ENCODE measurements at places on chromosomes 2 and 18.

- no peak for DNase-seq
These were observed 3.9 kb upstream of the CCDC102B start for GRCh38 chr18:68793951-68794350.

- no peak for DNase-seq
These were observed 408.3 kb downstream of the NUP35 start for GRCh38 chr2:183532514-183532913.

DNA sequence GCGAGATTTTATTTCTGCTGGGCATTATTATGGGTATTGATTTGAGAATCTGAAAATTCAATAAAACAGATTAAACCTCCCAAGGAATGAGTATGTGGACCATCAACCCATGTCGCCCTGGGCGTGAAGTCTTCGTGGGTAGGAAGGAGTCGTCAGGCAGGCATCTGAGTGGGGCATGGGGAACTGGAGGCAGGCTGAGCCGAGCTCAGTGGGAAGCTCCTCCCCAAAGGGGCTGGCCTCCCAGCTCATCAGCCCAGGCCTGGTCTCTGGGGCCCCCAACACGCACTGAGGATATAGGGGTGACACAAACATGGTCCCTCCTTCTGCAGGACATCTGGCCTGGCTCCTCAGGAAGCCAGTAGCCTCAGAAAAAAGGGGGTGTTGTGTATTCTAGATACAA, 265.2 kb downstream of the TFCP2L1 start:
- no peak for DNase-seq

GRCh38 chr18:3452750-3453539, 3.0 kb downstream of the TGIF1 start:
- peak; percentile 58 for DNase-seq

DNA sequence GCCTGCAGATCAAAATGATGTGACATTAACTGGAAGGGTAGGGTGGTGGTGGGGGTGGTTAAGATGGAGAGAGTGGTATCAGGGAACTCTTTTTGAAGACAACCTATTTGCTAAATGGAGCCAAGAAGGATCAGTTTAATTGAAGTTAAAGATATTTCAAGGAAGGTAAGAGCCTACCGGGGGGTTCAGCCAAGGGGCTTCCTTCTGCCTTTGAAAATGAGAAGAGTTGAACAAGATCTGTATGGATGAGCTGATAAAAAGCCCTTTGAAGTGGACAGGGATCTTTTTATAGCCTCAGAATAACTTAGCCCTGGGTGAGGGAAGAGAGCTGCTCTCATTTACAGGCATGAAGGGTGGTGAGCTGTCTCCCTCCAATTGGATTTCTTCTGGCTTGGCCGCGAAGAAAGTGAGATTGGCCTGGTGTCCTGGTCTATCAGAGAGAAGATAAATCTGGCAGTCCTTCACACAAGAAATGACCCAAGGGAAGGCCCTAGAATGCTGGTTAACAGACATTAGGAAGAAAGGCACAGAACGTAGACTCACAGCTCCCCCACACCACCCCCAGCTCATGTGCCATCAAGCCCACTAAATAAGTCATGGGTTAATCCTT, 439.8 kb downstream of the TNS1 start:
- no peak for DNase-seq

DNA sequence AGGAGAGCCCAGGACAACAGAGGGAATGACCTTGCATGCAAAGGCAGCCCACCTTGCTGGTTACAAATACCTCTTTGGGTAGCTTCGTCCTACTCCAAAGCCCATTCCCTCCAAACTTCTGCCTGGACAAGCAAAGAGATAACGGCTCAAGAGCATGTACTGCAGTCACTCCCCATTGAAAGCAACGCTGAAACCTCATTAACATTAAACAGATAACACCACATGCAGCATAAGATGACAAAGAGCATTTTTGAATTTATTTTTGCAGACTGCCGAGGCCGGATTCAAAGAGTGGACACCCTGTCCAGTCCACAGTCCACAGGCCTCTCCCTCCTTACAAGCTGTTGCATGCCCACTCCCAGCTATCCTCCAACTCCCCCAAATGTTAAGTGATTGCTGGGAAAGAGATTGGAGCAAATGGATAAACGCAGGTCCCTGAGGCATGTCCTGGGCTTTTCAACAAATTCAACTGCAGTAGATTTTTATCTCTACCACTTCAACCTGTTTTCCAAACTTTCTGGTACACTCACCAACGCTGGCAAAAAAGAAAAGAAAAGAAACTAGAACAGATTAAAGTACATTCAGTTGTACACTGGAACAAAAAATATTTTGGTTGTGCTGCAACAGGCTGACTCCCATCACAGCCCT, 40.1 kb downstream of the MREG start:
- DNase-seq = no peak

GRCh38 chr2:109537565-109538222, 76.1 kb downstream of the SEPTIN10 start:
- DNase-seq = peak; percentile 37

DNA sequence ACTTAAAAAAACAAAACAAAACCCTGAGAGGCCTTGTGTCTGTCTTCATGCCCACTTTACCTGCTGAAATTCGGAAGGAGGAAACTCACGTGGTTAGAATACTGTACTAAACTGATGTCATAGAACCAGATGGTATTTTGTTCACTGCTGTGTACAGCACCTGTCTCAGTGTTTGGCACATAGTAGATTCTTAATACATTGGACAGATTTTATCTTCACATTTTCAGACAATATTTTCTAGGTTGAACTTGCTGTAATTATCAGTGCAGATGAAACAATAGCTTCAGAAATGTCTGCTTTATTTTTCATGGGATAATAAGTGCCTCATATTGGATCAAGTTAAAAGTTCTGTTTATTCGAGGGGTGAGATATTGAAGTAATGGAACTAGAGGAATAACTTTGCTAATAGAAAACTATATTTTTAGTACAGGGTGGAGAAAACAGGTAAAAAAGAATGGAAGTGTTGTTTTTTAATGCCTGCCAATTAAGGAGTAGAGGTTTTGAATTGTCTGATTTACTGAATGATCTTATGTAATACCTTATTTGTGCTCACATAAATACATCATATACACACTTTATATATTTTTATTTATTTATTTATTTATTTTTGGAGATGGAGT, 23.7 kb downstream of the DDX1 start:
- no peak for DNase-seq

GRCh38 chr2:156322051-156322685, 10.4 kb downstream of the NR4A2 start:
- no peak for DNase-seq

GRCh38 chr2:34123996-34124785, 525.1 kb upstream of the FAM98A start:
- DNase-seq = no peak

DNA sequence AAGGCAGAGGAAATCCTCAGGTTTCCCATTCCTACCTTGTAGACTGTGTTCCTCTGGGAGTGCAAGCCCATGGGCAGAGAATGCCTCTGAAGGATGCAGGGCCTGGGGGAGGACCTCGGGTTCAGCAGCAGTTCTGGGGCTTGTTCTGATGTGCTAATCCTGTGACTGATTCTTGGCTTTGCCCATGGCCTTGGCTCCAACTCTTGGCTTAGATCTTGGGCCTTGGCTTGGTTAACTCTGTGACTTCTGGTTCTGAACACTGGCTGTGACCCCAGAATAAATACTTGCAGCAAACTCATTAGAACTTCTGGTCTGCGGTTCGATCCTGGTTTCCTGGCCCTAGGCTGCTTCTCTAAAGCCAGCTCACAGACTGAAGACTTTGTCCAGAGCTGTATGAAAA, 366.9 kb upstream of the ZEB2 start:
- no peak for DNase-seq

DNA sequence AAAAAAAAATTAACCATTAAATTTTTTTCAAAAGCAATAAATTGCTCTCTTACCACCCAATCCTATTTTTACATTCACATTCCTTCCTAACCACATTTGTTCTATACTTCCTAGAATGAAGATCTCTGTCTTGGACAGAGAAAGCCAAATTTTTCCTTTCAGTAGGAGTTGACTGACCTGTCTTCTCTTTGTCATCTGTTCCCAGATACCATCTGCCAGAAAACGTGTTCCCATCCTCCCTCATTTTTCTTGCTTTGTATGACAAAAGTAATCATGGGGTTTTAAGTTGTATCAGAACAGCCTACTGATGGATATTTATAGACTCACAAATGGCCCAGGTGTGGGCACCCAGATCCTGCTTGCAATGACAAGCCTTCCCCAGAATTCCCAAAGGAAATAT, 182.1 kb downstream of the CYP26B1 start:
- DNase-seq = no peak

DNA sequence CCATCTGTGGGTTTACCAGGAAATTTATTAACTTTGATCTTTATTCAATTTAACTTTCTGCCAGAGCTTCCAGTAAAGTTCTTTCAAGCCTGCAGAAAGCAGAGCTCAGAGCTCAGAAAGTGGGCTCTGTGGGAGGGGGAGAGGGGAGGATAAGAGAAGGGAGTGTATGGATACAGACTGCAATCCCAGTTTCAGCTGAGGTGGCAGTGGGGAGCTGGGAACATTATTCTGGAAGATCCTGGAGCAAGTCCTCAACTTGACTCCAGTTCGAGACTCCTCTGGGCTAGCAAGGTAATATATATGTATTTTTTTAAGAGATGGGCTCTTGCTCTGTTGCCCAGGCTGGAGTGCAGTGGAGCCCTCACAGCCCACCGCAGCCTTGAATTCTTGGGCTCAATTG, 108.9 kb upstream of the NABP1 start:
- no peak for DNase-seq

DNA sequence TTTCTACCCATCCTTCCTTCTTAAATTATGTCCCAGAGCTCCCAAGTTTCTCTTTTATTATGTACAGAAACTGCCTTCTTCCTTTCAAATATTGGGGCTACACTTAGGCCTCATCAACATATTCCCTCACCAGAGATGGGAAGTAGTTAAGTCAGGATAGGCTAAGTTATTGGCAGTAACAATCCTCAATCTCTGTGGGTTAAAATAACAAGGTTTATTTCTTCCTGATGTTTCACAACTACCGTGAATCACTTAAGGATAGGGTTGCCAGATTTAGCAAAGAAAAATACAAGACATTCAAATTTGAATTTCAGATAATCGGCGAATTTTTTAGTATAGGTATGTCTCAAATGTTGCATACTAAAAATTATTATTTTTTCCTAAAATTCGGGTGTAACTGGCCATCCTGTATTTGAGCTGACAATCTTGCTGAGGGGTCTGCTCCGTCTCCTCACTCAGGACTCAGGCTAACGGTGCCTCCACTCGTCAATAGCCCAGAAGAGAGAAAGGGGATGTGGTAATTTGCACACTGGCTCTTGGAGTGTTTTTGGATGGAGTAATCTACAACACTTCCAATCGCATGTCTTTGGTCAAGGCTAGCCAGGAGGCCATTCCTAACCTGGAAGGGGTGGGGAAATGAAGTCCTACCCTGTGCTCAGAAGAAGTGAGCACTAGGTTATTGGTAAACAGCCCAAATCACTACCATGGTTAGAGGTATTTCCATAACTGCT, 91.7 kb downstream of the ACTR3 start:
- no peak for DNase-seq

- no peak for DNase-seq
These were observed 219.8 kb downstream of the SH3BP4 start for GRCh38 chr2:235171550-235172031.

DNA sequence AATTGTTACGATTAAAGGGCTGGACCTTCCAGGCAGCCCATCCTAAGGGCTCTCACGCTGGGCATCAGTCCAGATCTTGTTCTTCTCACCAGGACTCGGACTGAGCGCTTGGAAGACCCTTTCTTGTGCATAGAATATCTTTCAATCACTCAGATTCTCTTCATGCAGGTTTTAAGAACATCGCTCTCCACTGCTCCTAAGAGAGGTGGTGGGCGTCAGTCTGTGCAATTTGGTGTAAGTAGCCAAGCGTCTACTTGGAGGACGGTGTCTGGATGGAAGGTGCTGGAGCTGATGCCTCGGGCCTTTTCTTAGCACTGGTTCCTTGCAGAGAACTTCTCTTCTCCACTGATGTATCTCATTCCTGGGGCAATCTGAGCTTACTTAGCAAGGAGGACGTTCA, 68.7 kb downstream of the ASB1 start:
- peak; percentile 40 for DNase-seq

GRCh38 chr2:221444106-221444505, 128.0 kb downstream of the EPHA4 start:
- no peak for DNase-seq

- DNase-seq = no peak
These were observed 132.6 kb upstream of the CDCA7 start for GRCh38 chr2:173221937-173222594.

DNA sequence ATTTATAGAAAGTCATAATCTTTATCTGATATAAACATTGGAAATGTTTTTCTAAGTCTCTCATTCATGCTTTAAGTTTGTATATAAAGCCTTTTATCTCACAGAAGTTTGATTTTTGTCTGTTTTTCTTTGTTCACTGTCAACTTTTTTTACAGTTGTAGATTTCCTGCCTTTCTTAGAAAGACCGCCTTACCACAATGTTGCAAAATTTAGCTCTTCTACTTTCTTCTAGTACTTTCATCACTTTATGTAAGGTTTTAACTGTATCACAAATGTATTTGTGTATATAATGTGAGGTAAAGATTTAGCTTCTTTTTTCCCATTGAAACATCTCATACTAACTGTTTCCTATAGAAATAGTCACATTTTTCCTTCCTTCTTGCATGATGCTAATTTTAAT, 136.1 kb downstream of the DNAH6 start:
- no peak for DNase-seq

GRCh38 chr18:58666176-58666575, 5.1 kb upstream of the MALT1 start:
- DNase-seq = no peak

GRCh38 chr2:121135168-121135853, 149.7 kb downstream of the TFCP2L1 start:
- DNase-seq = no peak

DNA sequence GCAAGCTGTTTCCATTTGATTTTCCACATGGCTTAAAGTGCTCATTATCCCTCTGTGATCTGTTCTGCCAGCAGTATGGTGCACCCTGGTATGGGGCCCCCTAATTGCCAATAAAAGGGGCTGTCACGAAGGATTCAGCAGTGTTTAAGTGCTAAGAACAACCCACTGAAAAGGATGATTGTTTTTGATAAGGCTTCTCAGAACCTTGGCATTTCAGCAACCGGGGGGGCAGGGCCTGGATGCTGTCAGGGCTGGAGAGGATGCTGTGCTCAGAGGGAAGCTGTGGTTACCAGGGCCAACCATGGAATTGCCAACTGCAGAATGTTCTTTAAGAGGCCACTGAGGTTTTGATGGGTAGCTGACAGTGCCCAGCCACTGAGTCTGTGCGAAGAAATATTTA, 117.8 kb downstream of the CTIF start:
- no peak for DNase-seq

- DNase-seq = no peak
These were observed 83.2 kb downstream of the THNSL2 start for GRCh38 chr2:88253375-88253774.
